ENCODE measurements at places on chromosomes 6 and 20. TPM values are rescaled to one million over a fixed set of nuclear protein-coding genes. Genes with fewer than 3 reads are reported as not detected.

The HLA-G gene
- not detected for total RNA-seq

- no peak overlapping the region for H3K4me3 ChIP-seq
- DNase-seq, result no peak
- no peaks in the 10 kb centered on the region for H3K27me3 ChIP-seq
- no peak overlapping the region for H3K27ac ChIP-seq
- no peaks in the 10 kb centered on the region for H3K4me1 ChIP-seq
Observed at GRCh38 chr6:100768816-100769351, 112.2 kb downstream of the ASCC3 start.

- H3K4me1 ChIP-seq, result peaks cover 17% of the 10 kb centered on the region
- no peak overlapping the region for H3K27ac ChIP-seq
Observed at GRCh38 chr6:137490006-137490905, 3.9 kb downstream of the OLIG3 start.

The DNAH8 gene
- not detected for total RNA-seq

The SPEF1 gene
- not detected for total RNA-seq

The CD24 gene
- total RNA-seq, result 604 TPM

DNA sequence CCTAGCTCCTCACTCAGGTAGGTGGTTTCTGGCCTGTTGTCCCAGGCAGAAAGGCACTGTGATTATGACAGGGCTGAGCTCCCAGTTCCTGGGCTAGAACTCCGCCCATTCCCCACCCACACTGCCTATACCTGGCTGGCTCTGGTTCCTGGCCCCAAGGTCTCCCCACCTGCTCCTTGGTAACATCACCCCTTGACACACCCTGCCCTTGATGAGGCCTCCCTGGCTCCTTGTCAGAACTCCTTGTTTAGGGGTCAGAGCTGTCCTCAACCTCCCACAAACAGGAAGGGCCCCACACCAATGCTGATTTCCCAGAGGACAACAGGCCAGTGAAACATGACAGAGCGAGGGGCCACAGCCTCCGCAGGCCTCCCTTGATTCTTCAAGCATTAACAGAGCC is 15.5 kb upstream of the MYMX start:
- H3K4me1 ChIP-seq, result no peaks in the 10 kb centered on the region
- H3K27me3 ChIP-seq, result no peaks in the 10 kb centered on the region
- no peaks in the 10 kb centered on the region for H3K36me3 ChIP-seq
- DNase-seq, result no peak
- H3K27ac ChIP-seq, result no peak overlapping the region

The PLEKHG1 gene
- total RNA-seq, result 69.0 TPM

The PIGU gene
- 13.0 TPM for total RNA-seq

The RCAN2 gene
- total RNA-seq, result 4.7 TPM

The CENPB gene
- total RNA-seq, result 32.7 TPM

The ATP9A gene
- 0.04 TPM for total RNA-seq

All from Karpas-422 (cell line).